Stimulated activated CD8-positive, alpha-beta memory T cell treated with anti-CD3 and anti-CD28 coated beads, Interleukin-4, amount 100 ng/mL, for 1 hour (primary cell): ENCODE measurements at places on chromosomes 4 and X.

DNA sequence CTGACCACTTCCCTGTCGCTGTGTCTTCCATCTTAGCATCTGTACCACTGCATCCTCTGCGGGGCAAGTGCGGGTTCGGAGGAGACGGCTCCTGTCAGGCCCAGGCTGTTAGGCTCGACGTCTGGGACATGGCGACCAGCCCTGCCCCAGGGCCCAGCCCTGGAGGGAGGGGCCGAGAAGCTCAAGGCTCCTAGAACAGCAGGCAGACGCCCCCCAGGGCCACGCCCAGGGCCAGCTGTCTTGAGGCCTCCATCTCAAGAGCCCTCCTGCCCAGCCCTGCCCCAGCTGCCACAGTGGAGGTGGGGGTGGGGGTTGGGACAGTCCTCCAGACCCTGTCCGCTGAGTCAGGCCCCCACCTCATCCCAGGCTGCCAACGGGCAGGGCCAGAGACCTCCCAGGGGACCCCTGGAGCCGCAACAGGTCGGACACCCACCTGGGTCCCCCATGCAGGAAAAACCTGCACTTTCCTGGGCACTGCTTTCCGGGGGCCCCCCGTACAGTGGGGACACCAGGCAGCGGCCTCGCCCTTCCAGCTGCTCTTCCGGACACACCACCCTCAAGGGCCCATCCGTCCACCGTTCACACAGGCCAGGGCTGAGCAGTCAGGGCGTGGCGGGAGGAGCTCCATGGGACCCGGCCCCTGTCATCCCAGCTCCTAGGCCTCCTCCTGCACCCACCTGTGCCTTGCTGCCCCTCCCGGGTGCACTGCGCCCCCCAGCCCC lies 83.1 kb downstream of the FAM53A start:
- no peak for DNase-seq

DNA sequence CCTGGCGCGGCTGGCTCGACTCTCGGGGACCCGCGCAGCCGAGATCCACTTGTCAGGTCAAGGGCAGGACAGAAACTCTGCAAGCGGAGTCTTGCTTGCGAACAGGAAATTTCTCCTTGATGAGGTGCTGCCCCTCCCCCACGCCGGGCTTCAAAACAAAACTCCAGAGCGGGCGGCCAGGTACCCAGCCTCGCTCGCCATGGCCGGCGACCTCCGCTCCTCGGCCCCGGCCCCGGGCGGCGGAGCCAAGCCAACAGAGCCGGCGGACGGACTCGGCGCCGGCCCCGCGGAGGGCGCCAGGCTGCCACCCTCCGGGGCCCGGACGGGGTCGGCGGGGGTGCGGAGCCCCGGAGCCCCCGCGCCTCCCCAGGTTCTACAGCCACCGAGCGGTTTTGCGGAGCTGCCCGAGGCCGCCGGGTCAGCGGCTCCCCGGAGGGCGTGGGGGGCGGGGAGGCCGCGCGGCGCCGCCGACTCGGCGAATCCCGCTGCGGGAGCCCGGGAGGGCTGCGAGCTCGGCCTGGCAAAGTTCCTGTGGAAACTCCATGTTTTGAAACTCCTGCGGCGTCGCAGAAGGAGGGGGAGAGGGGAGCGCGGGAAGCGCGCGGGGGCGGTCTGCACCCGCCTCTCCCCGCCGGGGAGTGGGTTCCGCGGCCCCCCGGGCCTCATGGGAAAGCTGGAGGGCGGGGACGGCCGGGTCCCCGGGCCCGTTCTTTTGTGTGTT lies 11.7 kb upstream of the BCOR start:
- no peak for DNase-seq

DNA sequence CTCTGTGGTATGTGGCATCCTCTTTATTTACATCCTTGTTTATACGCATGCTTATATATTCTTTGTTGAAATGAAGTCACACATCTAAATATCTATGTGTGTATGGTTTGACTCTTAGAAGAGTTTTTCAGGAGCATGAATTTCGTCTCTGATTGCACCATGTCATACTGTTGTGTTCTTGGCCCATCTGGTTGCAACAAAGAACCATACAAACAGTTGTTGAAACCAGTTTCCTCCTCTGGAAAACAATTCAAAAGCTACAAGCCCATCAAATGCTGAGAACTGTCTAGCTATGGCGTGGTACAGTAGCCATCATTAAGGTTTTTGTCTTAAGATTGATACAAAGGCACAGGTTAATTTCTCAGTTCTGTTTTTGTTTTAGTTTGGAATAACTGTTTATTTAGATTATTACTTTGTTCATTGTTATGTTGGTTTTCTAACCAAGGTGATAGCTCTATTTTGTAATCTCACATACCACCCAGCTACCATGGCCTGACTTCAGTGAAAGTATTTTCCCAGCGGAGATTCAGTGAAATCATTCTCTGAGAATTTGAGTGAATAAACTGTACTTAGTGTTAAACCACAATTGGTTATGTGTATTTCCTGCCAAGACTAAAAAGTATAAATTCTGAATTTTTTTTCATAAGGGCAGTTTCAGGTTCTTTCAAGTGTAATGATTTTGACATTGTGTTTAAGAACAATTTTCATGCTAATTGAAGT lies 91.0 kb downstream of the ARHGAP24 start:
- DNase-seq, result no peak

DNA sequence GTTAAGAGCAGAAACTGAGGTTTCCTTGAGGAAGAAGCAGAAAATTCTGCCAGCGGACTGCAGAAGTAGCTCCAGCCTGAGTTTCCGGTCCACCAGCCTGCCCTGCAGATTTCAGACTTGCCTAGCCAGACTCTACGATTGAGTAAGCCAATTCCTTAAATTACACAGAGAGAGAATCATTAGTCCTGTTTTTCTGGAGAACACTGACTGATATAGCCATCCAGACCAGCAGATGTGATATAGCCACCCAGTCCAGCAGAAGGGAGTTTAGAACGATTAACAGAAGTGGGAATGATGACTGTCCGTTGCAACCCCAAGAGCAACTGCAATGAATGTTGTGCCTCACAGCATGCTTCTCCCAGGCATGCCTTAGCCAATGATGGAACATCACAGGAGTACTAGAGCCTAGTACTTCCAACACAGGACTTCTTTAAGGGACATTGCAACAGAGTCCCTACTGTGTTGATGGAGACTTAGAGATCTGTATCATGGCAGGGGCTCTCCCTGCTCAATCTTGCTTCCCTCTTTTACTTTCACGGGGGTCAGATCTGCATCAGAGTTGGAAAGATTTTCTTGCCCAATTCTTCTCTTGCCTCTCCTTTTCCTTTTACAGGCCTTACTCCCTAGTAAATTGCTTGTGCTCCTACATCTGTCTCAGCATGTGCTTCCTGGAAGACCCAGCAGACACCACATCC lies 264.6 kb upstream of the CLNK start:
- DNase-seq, result no peak

GRCh38 chr4:68995292-68995691 lies 43.7 kb upstream of the UGT2A3 start:
- DNase-seq, result no peak

DNA sequence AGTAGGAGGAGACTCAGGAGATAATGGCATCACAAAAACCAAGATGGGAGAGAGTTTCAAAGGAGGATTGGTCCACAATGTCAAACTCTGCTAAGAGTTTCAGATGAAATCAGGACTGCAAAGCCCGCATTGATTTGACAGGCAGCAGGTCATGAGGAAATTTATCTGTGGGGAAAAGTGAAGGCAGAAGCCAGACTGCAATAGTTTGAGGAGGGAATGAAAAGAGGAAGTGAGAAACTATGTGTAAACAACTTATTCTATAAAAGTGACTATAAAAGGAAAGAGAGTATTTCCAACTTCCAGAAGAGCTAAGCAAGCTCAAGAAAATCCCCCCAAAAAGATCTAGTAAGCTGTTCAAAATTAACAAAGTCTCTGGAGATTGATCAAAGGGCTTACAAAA lies 66.3 kb upstream of the DGKK start:
- no peak for DNase-seq

DNA sequence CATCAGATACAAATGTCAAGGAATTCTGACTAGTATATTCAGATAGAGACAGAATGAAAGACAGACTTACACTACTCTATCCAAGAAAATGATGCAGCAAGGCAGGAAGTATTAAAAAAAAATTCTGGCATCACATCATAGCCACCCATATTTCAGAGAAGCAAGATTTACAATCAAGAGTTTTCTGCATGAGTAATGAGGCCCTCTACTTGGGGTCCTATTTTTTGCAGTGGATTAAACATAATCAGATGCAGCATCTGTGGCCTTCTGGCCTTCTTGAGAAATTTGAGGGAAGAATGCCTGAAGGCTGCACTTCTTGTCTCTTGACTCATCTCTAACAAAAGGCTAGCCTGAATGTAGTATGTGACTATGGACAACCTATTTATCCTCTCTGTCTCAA lies 48.2 kb upstream of the SLIT2 start:
- DNase-seq, result no peak

- DNase-seq, result no peak
Observed at GRCh38 chrX:78957049-78957767, 12.0 kb downstream of the P2RY10 start.

DNA sequence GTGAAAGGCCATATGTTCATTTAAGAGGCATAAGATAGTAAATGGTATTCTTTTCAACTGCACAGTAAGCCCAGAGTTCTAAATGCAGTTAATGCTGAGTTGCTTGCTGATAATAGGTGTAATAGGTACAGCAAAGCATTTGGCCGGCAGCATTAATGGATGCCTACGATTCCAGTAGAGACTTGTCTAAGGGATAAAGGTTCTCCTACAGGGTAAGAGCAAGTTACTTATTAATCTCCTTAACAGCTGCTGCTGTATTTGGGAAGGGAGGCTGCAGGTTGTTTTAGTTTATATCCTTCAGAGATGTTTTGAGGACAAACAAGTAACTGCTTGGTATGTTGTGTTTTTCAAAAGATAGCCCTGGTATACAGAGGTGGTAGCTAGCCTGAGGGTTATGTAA lies 16.8 kb downstream of the TSPAN7 start:
- DNase-seq, result no peak

DNA sequence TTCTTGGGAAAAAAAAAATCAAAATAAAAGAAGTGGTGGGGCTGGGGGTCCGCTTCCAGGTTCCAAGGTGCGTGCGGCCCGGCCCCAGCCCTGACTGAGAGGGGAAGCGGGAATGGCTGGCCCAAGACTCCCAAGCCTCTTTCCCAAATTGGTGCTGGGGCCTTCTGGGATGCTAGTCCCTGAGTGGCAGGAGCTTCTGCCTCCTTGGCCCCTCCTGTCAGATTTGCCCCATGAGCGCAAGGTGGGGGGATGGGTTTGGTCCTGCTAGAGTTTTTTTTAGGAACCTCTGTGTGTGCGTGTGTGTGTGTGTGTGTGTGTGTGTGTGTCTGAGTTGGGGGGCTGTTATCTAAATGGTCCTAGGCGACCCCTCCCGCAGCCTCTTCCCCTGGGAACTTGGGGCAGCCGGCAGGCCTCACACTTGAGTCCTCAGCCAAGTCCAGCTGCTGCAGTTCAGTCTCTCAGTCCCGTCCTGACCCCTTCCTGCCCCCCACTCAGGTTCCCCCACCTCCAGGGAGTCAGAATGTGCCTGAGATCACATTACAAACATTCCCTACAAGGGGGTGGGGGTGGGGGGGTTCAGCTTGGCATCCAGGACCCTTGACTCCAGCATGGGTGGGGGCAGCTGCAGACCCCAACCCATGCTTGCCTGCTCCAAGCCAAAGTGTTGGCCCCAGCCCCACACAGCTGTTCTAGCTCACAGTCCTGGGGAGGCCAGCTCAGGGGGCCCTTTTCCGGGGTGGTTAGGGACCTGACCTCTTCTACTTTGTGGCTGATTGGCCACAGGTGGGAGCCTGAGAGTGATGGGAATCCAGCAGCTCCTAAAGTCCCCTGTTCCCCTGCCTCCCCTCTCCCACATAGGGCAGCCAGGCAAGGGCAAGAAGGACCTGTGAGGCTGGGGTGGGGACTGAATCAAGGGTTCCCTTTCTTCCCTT lies 4.0 kb downstream of the EFNB1 start:
- DNase-seq, result no peak

GRCh38 chr4:123941306-123941705 lies 544.7 kb downstream of the SPRY1 start:
- no peak for DNase-seq

DNA sequence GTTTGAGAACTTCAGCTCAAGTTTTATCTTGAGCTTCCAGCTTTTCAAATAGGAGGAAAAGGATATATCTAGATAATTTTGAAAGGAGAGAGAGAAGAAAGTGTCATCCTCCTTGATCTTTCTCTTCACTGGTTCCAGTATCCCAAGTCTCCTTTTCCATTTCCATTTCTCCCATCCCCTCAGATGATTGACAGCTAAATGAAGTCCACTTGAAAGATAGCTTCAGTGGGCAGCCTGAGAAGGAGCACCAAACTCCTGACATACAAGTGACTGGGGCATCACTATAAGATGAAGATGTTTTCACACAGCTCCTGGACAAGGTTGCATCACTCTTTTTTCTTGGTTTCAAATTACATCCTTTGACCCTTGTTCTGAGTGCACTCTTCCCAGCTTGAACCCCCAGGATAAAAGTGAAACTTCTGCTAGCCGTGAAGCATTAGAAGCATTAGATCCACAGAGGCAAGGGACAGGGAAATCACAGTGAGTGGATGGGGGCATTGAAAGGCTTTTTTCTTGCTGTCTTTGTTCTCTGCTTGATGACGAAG lies 17.5 kb upstream of the MAGEA10 start:
- DNase-seq, result no peak

DNA sequence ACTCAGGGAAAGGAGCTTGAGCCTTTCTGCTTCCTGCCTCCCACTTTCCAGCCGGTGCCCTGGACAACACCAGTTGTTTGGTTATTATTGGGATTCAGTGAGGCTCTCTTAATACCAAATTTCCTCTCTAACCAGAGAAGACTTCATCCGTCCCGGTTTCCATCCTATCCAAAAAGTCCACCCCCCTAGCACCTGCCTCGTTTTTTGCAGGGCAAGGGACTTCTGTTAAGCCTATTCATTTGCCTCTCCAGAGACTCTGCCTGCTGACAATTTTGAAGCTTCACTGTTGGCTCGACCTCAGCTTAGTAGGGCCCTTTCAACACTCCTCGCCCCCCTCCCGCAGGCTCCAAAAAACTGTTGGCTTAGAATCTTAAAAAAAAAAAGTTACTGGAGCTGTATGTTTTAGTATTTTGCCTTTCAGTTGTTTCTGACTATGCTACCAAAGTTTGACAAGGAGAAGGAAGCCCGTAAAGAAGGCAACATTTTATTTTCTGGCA lies 779 bp upstream of the PRSS12 start:
- DNase-seq, result no peak

DNA sequence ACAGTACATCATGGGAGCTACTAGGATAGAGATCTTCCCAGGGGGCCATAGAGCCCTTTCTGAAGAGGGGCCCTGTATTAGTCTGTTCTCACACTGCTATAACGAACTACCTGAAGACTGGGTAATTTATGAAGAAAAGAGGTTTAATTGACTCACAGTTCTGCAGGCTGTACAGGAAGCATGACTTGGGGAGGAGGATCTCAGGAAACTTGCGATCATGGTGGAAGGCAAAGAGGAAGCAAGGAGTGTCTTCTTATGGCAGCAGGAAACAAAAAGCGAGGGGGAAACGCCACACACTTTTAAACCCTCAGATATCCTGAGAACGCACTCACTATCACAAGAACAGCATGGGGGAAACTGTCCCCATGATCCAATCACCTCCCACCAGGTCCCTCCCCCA lies 4.2 kb upstream of the SLC9A6 start:
- no peak for DNase-seq

- DNase-seq, result no peak
Observed at GRCh38 chrX:20529301-20529700, 262.6 kb upstream of the RPS6KA3 start.
